ENCODE measurements at places on chromosomes 16 and 17. TPM values are rescaled to one million over a fixed set of nuclear protein-coding genes. Genes with fewer than 3 reads are reported as not detected.

The TAC4 gene
- 1.8 TPM for polyA plus RNA-seq

The YWHAE gene
- polyA plus RNA-seq: 713 TPM

- DNase-seq: no peak
Measured at GRCh38 chr16:83720981-83721380, 86.8 kb upstream of the HSBP1 start.

- no peak for DNase-seq
Measured at GRCh38 chr16:56793492-56793891, 63.6 kb downstream of the NUP93 start.

GRCh38 chr16:27112093-27112811 lies 45.5 kb downstream of the C16orf82 start:
- DNase-seq: no peak

DNA sequence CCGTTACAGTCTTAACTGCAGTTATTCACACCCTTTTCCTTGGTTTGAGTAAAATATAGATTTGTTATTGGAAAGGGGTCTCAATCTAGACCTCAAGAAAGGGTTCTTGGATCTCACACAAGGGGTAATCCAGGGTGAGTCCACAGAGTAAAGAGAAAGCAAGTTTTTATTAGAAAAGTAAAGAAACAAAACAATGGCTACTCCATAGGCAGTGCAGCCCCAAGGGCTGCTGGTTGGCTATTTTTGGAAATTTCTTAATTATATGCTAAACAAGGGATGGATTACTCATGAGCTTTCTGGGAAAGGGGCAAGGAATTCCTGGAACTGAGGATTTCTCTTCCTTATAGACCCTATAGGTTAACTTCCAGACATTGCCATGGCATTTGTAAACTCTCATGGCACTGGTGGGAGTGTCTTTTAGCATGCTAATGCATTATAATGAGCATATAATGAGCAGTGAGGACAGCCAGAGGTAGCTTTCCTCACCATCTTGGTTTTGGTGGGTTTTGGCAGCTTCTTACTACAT lies 24.5 kb upstream of the MILR1 start:
- DNase-seq: no peak
